ENCODE measurements at places on chromosomes 5 and 9. TPM values are rescaled to one million over a fixed set of nuclear protein-coding genes. Genes with fewer than 3 reads are reported as not detected.

The NADK2 gene
- 22.4 TPM for total RNA-seq

The GMCL2 gene
- total RNA-seq = not detected

The OR2V2 gene
- total RNA-seq = not detected

The CREBRF gene
- 11.3 TPM for total RNA-seq

The CATSPER3 gene
- not detected for total RNA-seq

The PCDHGB1 gene
- total RNA-seq = 0.59 TPM

Data from pulmonary artery endothelial cell (primary cell).